ENCODE measurements at places on chromosomes 7 and 10.

GRCh38 chr7:29337546-29338116 lies 143.1 kb downstream of the CHN2 start:
- DNase-seq: no peak

DNA sequence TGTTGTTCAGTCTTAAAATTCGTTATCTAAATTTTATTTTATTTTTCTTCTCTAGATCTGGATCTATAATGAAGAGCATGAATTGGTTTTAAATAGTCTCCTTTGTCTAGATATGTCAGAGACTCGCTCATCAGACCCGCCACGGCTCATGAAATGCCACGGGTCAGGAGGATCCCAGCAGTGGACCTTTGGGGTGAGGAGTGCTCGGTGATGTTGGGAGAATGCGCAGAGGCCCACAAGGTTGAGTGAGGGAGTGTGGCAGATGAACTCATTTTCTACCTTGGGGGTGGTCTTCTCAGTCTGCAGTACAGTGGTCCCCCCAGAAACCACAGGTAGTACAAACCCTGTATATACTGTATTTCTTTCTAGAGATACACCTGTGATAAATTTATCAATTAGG lies 95.3 kb downstream of the GALNT11 start:
- no peak for DNase-seq

DNA sequence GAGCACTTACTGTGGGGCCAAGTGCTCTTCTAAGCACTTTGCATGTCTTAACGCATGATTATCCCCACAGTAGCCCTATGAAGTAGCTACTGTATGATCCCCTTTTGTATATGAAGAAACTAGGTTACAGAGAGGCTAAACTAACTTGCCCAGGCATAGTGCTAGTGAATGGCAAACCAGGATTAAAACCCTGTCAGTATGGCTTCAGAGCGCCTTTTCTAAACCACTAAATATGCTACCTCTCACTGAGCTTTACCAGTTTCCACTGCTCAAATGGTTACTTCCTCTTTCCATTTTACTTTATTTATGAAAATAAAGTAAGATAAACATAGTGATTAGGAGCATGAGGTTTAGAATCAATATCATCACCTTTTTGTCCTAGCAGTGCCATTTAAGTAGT lies 73.6 kb downstream of the PODXL start:
- DNase-seq: no peak

- peak; percentile 86 for DNase-seq
Measured at GRCh38 chr7:40918701-40919271, 784.0 kb downstream of the SUGCT start.

DNA sequence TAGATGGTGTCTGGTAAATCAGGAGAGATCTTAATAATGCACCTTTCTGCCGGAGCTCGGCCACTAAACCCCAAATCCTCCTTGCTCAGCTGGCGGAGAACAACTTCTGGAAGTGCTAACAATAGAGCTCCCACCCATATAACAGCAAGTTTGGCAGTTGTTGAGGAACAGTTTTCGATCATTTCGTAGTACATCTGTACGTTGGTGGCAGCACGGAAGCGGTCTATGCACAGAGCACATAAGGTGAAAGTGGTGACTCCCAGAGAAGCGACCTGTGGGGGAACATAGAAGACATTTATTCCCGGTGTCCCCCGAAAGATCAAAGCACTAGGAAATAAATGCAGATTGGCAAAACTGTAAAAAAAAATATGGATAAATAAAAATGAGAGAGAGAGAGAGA lies 18.5 kb downstream of the GPR37 start:
- no peak for DNase-seq

DNA sequence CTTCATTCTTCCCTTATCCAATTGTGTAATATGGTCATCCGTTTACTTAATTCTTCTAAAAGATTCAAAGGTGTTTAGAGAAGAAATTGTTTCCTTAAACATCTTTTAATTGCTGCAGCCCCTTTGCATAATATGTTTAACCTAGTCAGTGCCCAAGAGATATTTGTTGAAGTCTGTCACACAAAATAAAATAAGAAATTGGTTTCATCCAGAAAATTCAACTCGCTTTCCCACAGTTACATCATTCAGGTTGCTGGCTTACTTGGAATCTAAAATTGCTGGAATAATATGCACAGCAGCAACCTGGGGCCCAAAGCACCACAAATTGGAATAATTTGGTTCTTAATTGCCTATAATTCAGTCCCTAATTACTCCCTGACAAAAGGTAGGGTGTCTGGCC lies 155.1 kb upstream of the ETV1 start:
- DNase-seq: no peak

DNA sequence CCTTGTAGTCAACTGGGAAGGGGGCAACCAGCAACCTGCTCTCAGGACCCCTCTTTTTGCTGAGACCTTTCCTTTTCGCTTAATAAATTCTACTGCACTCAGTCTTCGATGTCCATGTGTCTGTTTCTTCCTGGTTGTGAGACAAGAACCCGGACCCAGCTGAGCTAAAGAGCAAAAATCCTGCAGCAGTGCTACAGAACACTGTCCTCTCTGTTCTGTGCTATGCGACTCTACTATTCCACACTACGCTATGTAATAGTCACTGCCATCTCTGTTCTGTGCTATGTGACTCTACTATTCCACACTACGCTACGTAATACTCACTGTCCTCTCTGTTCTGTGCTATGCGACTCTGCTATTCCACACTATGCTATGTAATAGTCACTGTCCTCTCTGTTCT lies 34.3 kb downstream of the DIP2C start:
- DNase-seq: no peak

DNA sequence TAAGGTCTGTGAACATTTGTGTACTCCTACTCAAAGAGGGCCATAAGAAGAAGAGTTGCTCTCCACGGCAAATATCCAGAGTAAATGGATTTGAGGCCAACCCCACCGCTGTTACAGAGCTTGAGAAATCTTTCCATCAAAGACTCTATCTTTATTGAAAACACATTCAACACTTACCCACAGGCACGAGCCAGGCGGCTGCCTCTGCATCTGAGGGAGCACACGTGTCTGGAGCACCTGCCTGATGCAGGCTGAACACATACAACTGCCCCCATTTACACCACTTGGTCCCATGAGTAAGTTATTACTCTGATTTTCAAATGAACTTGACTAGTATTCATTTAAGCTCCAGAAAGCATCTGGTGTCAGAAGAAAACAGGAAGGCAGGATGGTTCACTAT lies 38.7 kb downstream of the HBP1 start:
- no peak for DNase-seq

DNA sequence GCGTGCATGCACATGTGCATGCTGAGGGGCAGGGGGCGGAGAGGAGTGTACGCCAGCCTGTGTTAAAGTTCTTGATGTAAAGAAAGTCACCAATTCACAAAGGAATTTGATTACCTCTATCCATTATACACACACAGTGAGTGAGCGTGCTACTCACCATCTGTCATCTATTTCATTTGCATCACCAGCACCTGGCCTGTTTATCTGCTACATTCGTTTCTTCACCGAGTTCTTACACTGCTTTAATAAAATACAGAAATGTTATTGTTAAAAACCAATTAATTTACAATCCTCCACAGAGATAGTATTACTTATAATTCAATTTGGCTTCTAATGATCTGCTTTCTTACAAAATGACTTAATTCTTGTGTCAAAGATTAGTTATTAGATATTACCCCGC lies 32.6 kb downstream of the NEUROD6 start:
- DNase-seq: no peak

DNA sequence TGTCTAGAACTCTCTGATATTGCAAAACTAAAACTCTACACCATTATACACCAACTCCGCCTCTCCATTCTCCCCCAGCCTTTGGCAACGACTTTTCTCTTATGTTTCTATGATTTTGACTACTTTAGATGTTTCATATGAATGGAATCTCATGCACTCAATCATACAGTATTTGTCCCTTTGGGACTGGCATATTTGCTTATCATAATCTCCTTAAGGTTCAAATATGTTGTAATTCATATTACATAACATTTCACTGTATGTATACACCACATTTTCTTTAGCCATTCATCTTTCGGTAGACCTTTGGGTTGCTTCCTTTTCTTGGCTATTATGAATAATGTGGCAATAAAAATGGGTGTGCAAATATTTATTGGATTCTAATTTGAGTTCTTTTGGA lies 164.4 kb downstream of the ARL4A start:
- DNase-seq: peak; percentile 9

- no peak for DNase-seq
Measured at GRCh38 chr7:116742641-116743040, 70.6 kb downstream of the MET start.

GRCh38 chr10:70379581-70380176 lies 2.7 kb downstream of the LRRC20 start:
- no peak for DNase-seq

GRCh38 chr7:23490357-23491135 lies 20.3 kb upstream of the IGF2BP3 start:
- no peak for DNase-seq

DNA sequence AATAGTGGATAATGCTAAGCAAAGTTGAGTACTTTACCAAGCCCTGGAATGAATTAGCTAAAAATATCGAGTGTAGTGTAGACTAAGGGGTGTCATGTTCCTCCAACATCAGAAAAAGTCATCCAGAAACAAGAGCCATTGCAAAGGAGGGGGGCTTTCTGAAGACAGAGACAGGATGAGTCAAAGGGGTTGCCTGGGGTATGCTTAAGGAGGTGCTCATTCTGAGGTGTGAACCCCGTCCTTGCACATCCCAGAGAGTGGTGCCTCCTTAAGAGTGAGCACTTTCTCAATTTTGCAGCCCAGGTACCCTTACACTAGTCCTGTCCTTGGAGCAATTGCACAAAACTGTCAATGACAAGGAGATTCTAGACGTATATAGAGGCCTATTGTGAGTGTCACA lies 43.1 kb upstream of the C10orf71 start:
- no peak for DNase-seq

DNA sequence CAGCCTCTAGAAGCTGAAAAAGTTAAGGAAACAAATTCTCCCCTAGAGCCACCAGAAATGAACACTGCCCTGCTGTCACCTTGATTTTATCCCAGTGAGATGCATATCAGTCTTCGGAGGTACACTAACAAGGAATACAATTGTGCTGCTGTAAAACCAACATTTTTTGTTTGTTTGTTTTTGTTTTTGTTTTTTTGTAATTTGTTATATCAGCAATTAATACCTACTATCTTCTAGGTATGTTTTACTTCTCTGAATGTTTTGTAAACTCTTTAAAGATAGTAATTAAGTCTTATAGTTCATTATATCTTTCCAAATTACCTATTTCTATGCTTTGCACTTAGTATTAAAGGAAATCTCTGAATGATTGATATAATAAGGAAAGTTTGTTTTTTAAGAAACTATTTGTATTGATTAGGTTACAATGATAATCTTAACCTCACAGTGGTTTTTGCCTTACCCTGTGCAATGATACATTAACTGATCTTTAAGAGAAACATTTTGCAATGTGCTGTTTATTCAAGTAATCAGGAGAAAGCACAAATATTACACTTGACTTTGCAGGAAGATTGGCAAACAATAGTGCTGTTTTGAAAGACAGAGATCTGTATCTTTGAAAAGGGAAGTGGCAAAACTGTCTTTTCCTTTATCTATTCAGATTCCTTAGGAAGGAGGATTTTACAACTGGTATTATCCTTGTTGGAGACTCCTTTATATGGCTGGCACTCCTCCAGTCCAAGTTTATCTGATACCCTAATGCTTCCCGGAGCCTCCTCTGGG lies 11.3 kb upstream of the HGF start:
- DNase-seq: no peak

DNA sequence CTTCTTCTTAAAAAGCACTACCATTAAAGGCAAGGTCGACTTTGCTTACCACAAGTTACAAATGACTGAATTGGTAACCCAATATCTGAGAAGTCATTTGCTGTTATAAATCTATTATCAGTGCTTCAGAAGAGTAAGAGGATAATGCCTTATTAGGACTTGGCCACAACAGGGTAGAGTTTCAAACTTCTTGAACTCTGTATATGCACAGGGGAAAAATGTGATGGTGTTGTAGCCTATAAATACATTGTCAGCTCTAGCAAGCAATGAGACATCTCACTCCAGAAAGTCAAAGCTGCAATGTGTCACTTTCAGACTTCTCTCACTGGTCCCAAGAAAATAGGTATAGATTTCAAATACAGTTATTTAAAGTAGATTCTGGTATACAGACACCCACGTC lies 9.3 kb downstream of the TFEC start:
- DNase-seq: no peak

DNA sequence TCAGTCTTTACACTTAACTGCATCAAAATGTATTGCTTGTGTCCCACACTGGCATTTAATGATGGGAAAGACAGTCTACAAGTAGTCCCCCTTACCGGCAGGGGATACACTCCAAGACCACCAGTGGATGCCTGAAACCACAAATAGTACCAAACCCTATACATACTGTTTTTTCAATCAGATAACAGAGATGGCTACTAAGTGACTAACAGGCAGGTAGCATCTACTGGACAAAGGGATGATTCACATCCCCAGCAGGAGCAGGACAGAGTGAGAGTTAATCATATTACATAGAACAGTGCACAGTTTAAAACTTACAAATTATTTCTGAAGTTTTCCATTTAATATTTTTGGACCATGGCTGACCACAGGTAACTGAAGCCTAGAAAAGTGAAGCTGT lies 13.2 kb downstream of the TMEM243 start:
- peak; percentile 41 for DNase-seq

DNA sequence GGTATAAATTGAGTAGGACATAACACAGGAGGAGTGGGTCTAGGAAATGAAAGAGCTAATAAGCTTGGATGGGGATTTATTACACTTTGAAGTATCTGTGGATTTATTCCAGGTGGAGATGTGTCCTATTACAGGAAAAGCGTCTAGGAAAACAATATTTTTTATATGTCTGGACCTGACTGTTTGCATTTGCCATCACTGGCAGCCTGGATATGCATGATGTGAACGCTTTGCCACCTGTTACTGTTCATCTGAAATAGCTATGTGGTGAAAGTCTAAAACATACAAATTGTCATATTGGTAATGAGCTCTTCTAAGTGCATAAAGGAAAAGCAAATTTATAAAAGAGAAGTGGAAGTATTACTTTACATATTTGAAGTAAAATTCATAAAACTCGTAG lies 31.6 kb upstream of the AGMO start:
- no peak for DNase-seq

GRCh38 chr7:51062222-51062987 lies 254.2 kb downstream of the COBL start:
- DNase-seq: no peak

- peak; percentile 91 for DNase-seq
Measured at GRCh38 chr10:97889461-97890265, 40.0 kb downstream of the GOLGA7B start.
